Left renal cortex interstitium (tissue), 4 donors: ENCODE measurements at places on chromosomes 16 and 17.

DNA sequence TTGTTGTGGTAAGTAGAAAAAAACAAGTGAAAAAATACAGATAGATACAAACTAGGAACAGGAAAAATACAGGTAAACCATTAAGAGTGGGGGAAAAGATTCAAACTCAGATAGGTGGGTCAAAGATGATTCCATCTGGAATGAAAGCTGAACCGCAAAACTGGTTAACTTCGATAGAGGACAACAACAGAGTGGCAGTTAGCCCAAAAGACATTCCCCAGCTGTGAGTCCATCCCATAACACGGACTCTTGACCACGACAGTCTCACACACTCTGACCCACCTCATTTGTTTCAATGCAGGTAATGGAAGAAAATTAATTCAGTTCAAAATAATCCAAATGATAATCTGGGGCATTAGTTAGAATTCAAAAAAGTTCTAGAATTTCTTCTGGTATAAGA, 13.5 kb downstream of the ELAC2 start:
- no peak for DNase-seq

DNA sequence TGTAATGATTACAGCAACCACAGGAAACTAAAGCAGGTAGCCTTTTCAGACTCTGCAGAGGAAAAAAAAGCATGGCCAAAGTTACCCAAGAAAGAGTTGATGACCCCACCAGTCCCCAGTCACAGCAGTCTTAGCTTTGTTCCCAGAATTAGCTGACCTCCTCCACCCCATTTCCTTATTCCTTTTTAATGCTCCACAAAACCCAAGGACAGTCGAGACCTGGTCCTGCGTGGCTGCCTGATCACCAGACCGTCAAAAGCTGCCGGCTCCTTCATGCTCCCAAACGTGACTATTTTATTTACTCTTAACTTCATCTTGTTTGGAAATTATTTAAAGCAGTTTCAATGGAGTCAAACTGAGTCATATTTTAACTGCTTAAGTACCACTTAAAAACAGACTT, 28.7 kb upstream of the MED9 start:
- DNase-seq, result no peak

GRCh38 chr16:62665269-62665668, 629.0 kb upstream of the CDH8 start:
- no peak for DNase-seq

GRCh38 chr17:65953316-65954147, 238.4 kb downstream of the CEP112 start:
- no peak for DNase-seq

GRCh38 chr16:4257646-4258556, 14.9 kb downstream of the TFAP4 start:
- no peak for DNase-seq

- no peak for DNase-seq
Measured at GRCh38 chr17:2777242-2777867, 18.9 kb upstream of the RAP1GAP2 start.

GRCh38 chr16:35425270-35425669, 1965.9 kb downstream of the TP53TG3F start:
- no peak for DNase-seq

DNA sequence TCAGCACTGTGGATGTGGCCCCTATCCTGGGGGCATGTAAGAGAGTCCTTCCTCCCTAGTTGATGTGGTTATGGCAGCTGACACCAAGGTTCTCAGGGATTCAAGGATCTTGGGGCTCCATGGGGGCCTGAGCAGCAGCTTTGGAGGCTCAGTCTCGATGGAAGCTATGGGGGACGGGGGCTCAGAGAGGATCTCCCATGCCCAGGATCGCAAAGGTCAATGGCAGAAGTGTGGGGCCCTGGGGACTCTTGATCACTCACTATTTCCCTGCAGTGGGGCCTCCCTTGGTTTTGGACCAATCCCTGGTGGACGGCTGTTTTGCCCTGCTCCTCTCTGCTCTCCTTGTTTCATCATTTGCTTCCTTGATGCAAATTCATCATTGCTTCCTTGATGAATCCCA, 885.9 kb downstream of the CDH8 start:
- DNase-seq, result no peak

GRCh38 chr17:45139533-45139920, 4.0 kb downstream of the ACBD4 start:
- DNase-seq, result no peak

DNA sequence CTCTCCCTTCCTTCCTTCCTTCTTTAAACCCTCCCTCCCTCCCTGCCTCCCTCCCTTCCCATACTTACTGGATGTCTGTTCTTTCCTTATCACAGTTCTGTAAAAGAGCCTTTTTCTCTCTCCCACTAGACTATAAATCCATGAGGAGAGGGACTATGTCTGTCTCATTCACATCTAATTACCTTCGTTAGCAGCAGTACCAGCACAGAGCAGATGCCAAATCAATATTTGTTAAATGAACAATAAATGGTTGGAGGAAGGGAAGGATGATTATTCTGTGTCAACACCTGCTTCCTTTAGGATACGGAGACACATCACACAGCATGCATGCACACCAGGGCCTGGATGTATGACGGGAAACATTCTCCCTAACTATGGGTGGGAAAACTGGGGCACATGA, 94.2 kb downstream of the DNAH3 start:
- no peak for DNase-seq

GRCh38 chr17:51120357-51120738, 320 bp downstream of the SPAG9 start:
- no peak for DNase-seq

DNA sequence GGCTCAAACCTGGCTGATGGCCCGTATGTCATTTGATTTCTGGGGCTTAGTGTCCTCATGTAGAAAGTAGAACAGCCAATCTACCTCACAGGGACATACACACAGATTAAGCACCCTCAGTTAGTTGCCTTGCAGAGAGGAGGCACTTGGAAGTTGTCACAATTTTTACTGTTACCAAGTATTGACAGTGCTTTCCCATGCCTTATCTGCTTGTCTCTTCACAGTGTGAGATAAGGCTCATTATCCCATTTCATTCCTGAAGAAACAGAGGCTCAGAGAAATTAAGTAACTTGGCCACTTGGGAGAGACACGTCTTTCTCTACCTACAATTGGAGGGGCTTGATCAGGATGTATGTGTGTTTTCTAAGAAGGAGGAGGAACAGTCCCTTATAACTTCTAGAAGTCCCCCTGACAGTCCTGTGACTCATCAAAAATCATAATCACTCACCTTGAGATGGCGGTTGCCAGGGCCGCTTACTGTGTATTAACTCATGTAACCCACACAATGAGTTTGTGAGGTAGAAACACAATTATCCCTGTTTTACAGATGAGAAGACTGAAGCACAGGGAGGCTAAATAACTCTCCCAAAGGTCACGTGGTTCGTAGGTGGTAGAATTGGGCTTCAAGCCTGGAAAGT, 56.9 kb upstream of the LHX1 start:
- DNase-seq, result no peak

DNA sequence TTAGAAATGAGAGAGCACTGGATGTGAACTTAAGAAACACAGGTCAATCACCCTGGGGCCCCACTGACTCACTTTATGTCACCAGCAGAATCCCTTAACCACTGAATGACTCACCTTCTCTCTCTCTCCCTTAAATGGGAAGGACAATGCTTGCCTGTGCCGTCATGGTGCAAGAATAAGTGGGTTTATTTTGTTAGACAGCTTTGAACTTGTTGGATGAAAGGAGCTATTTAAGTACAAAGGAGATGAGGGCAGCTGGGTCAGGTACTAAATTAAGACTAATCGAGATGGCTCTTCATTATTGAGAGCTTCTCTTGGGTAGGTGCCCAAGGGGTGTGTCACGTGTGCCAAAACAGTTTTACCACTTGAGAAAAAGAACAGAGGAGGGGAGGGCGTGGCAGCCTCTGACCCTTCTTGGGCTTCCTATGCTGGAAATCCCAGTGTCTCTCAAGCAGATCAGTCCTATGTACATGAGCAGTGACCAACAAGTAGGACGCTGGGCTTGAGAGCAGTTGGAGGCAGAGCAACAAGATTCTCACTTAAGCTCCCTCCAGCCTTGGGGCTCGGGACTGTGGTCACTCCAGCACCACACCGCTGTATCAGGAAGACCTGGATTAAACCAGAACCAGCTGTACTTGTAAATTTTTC, 6.7 kb upstream of the KRT31 start:
- DNase-seq, result no peak

- no peak for DNase-seq
Measured at GRCh38 chr17:3666516-3666915, 1.9 kb downstream of the TAX1BP3 start.
